Stimulated activated CD8-positive, alpha-beta memory T cell treated with anti-CD3 and anti-CD28 coated beads, Interleukin-15, amount 100 ng/mL, for 4 hours (primary cell): ENCODE measurements at places on chromosomes 6 and 20.

DNA sequence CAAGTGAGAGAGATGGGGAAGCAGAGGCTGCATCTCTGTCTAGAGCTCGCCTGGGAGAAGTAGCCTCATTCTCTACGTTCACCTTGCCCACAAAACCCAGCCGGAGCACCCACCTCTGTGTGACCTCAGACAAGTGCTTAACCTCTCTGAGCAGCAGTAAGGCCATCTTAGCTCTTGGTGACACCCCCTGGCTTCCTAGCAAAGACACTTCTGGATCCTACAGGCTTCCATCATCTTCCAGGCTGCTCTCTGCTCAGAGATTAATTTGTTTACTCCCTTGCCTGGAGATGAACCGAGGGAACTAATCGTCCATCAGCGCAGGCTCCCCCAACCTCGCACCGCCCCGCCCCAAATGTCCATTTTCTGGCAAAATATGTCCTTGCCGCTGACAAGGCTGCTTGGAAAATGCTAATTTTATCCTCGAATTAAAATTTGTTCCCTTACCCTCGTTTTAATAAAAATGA lies 24.0 kb upstream of the CTNNBL1 start:
- DNase-seq = no peak

DNA sequence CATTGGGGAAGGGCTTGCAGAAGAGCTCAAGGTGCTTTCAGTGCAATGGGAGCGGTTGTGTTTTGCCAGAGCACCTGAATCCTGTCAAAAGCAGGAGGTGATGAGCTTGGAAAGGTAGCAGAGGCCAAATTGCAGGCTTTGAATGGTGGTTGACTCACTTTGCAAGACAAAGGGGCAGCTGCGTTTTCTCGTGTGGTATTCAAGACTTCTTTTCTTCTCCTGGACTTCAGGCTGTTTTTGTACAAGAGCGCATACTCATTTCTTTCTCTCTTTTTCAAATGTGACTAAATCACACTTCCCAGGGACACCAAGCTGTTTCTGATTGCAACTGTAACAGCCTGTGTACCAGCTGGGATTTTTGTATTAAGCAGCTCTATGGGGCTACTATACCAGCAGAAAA lies 32.3 kb downstream of the GHRH start:
- DNase-seq = no peak

GRCh38 chr6:5116243-5116991 lies 31.3 kb downstream of the PPP1R3G start:
- no peak for DNase-seq

GRCh38 chr6:78605909-78606446 lies 261.4 kb upstream of the IRAK1BP1 start:
- DNase-seq = no peak

- DNase-seq = no peak
These were observed 34.6 kb upstream of the TMEM244 start for GRCh38 chr6:129895692-129896091.

DNA sequence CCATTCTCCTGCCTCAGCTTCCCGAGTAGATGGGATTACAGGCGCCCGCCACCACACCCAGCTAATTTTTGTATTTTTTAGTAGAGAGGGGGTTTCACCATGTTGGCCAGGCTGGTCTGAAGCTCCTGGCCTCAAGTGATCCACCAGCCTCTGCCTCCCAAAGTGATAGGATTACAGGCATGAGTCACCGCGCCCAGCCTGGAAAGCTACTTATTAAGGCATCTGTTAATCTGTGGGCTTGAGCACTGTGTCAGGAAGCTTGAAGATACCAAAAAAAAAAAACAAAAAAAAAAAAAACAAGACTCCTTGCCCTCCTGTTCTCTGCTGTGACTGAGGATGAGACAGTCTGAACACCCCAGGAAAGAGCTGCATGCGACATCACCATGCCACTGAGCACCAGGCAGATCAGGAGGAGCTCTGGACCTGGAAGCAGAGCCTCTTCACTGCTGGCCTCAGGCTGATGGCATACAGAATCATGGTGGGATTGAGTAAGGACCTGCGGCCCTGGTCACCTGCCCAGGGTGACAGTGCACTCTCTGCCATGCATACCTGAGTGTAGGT lies 166.5 kb upstream of the SNX9 start:
- no peak for DNase-seq

DNA sequence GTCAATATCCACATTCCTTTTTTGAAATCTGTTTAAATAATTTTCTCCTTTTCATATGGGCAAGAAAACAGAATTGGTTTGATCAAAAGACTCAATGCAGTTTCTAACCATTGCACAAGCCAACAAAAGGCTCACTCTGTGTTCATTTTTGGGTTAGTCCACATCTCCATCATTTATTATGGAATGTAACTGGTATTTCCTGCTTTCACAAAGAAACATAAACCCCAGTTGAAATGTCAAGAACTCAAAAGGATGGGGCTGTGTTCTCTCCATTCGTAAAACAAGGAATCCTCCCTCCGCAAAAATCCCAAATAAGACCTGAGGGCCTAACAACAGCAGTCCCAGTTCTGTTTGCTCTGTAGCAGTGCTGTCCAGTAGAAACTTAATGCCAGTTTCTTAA lies 420.9 kb downstream of the GJA1 start:
- no peak for DNase-seq

- no peak for DNase-seq
These were observed 185.7 kb upstream of the MARCKS start for GRCh38 chr6:113671421-113671820.

DNA sequence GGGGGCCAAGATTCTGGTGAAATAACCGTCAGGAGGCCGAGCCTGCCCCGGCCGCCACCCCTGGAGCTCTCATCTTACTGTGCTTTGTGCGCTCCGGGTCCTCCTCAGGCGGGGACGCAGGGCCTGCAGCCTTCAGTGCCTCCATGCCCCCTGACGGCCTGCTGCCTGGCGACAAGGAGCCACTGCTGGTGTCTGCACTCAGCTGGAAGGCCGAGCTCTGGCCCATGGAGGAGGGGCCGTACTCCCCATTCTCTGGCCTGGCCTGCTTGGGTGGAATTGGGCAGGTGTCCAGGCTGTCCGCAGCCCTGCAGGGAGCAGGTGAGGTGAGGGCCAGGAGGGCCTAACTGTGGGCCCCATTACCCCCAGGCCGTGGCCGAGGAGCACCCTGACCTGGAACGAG lies 5.3 kb downstream of the ZNF512B start:
- DNase-seq = no peak

DNA sequence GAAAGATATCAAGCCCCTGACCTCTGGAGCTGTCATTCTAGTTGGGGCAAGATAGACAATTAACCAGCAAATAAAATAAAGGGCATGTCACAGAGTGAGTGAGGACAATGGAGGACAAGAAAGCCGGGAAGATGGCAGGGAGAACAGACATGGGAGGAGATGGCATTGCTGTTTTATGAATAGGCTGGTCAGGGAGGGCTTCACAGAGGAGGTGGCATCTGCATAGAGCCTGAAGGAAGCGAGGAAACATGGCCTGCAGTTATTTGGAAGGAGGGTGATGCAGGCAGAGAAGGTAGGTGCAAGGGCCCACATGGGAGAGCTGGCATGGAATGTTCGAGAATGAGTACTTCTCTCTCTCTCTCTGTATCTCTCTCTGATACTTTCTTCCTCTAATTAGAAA lies 63.7 kb downstream of the EFCAB8 start:
- no peak for DNase-seq

GRCh38 chr6:38572186-38572813 lies 67.4 kb downstream of the BTBD9 start:
- no peak for DNase-seq

DNA sequence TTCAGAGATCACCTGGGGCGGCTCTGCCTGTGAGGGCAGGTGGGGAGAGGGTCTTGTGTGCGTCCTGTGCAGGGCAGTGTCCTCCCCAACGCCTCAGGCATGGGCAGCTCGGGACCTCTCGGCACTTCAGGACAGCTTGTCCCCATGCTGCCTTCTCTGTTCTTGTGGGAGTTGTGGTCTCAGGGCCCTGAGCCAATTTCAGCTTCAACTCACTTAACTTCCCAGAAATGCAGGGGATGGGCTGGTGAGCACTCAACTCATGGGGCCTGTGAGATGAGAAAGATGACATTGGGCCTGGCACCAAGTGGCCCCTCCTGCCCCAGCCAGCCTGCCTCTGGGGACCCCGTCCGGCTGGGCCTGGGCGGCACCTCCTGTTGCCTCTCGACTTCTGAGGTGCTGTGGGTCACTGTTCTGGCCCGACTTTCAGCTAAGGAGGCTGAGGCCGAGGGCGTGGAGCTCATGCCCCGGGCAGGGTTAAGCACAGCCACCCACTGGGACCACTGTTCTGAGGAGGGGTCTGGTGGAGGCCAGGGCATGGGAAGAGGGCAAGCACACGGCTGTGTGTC lies 6.7 kb downstream of the RGS19 start:
- no peak for DNase-seq

- DNase-seq = no peak
These were observed 171.8 kb upstream of the AKAP12 start for GRCh38 chr6:151067684-151068596.

- no peak for DNase-seq
These were observed 19.2 kb downstream of the JAG1 start for GRCh38 chr20:10654630-10655029.

- no peak for DNase-seq
These were observed 811.3 kb downstream of the DHX35 start for GRCh38 chr20:39773380-39774000.

DNA sequence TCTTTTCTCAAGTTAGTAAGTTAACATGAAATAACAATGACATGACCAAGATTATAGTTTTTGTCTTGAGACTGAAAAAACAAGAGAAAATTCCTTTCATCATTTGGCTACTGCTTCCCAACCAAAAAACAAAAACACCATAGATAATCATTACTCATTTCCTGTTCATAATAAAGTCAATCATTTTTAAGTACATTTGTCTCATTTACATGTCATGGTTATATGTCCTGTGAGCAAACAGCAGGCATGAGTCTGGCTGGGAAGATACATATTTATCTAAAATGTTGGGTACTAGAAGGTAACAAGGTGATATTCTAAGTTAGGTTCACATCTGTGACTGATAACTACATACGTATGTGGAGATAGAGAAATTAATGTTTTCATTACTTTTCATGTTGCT lies 180.5 kb downstream of the ISM1 start:
- no peak for DNase-seq

DNA sequence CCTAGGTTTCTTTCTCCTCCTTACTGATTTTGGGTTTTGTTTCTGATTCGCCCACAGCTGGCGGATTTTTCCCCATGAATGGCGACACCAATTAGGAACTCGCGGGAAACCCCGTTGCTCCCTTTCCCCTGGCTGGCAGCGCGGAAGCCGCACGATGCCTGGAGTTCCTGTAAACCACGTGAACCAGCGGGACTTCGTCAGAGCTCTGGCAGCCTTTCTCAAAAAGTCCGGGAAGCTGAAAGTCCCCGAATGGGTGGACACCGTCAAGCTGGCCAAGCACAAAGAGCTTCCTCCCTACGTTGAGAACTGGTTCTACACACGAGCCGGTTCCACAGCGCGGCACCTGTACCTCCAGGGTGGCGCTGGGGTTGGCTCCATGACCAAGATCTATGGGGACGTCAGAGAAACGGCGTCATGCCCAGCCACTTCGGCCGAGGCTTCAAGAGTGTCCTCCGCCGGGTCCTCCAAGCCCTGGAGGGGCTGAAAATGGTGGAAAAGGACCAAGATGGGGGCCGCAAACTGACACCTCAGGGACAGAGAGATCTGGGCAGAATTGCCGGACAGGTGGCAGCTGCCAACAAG lies 3.2 kb upstream of the SEC23B start:
- DNase-seq = no peak

GRCh38 chr6:71277926-71278600 lies 10.5 kb upstream of the OGFRL1 start:
- no peak for DNase-seq

- DNase-seq = no peak
These were observed 201.0 kb upstream of the CEP162 start for GRCh38 chr6:84428300-84428907.

DNA sequence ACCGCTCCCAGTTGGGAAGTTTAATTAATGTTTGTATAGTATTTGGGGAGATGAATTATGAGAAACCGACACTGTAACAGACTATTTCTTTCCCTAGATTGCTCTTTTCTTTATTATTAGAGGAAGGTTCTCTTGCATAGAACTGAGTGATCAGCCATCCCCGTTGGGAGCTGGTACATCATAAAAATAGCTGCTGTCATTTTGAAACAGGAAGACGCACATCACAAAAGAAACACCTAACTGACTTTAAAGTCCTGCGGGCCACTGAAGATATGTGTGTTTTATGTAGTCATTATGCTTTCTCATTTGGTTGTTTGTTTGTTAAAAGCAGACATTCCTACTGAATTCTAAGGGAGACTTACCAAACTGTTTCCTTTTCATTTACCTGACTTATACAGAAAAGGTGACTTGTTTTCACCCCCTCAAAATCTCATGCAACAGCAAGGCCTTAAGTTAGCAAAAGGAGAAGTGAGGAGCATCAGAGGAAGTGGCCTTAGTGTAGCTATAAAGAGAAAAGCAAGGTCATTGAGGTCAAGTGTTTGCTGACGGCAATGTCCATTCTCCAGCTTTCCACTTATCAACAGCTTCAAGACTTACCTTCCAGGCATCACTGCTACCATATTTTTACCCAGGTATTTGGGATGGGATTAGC lies 91.0 kb downstream of the PKHD1 start:
- no peak for DNase-seq

- DNase-seq = no peak
These were observed 5.8 kb upstream of the TBXT start for GRCh38 chr6:166173281-166173951.
